ELR (cell line): ENCODE measurements at places on chromosomes 12 and 14.
A peak's percentile ranks its signal among the peaks of the same experiment; 100 is the strongest.

DNA sequence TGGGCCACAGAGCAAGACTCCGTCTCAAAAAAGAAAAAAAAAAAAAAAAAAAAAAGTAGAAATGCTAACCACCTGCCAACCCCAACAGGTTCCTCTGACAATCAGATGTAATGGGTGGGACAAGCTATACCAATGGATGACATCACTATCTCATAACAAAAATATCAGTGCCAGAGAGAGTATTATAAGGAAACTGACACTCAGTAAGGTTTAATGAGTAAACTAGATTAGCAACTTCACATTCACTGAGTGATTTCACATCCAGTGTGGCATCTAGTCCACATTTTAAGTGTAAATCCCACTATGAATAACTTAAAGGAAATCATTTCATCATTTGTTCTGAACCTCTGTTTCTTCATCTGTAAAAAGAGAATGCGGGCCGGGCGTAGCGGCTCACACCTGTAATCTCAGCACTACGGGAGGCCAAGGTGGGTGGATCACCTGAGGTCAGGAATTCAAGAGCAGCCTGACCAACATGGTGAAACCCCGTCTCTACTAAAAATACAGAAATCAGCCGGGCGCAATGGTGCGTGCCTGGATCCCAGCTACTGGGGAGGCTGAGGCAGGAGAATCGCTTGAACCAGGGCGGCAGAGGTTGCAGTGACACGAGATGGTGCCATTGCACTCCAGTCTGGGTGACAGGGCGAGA is 1.8 kb downstream of the SART3 start:
- DNase-seq = no peak

DNA sequence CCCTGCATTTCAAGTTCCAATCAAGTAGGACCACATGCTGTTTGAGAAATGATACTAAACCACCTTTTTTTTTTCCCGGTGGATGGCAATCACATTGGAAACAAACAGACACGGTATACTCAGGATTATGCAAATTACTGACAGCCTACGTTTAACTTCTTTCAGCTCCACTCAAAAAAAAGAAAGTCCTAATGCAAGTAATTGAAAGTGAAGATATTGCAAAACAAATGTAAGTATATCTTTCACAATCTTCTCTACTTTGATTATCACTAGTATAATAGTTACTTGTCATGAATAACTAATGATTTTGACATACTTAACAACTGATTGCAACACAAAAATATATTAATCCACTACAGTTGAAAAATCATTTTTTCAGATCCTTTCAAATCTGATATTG is 2.6 kb upstream of the OSBPL8 start:
- DNase-seq = no peak

GRCh38 chr12:112219195-112219594 is 93.8 kb downstream of the TRAFD1 start:
- peak; percentile 24 for DNase-seq

GRCh38 chr12:100576331-100577036 is 3.0 kb downstream of the GAS2L3 start:
- DNase-seq = peak; percentile 96

DNA sequence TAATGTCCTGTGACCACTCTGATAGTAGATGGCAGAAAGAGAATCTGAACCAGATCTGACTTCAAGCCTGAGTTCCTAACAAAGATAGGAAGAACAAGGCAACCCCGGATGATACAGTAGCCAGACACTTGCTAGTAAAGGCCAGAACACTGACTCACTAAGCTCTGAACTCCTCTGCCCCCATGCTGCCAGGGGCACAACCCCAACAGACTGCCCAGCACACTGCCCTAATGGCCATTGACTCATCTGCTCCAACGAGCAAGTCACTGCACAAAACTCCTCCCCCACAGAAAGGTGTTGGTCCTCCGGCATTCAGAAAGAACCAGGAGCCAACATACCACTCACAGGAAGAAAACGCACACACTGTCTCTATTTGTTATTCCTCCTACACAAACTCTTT is 179.6 kb upstream of the NUDT4 start:
- DNase-seq = peak; percentile 89

GRCh38 chr12:74539765-74540526 is 2.3 kb downstream of the ATXN7L3B start:
- DNase-seq = no peak

GRCh38 chr12:25937096-25937495 is 21.4 kb upstream of the RASSF8 start:
- DNase-seq = no peak

GRCh38 chr14:69644814-69645213 is 33.4 kb downstream of the SUSD6 start:
- DNase-seq = no peak

GRCh38 chr12:5000204-5000603 is 43.5 kb upstream of the KCNA5 start:
- peak; percentile 32 for DNase-seq

GRCh38 chr12:49388682-49389386 is 21.6 kb downstream of the SPATS2 start:
- DNase-seq = no peak

DNA sequence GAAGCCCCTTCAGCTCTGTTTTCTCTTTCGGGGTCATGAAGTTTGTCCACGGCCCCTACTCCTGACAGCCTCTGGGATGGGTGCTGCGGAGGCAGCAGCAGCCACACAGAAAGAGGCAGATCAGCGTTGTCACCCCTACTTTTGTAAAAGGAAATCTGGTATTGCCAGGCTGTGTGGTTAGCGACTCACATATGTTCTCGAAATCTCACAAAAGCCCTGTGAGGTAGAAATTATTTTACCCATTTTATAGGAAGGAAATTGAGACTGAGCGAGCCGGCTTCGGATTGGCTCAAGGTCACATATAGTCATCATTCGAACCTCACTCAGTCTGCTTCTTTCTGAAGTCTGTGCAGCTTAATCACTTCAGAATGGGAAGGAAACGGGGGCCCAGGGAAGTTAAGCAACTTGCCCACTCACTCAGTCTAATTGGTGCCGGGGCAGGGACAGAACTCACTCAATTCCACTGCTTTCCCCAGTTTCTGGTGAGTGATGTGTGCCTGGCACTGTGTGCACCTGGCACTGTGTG is 1.1 kb upstream of the CKAP4 start:
- DNase-seq = peak; percentile 81

- peak; percentile 25 for DNase-seq
Observed at GRCh38 chr12:68743356-68743755, 2.6 kb upstream of the SLC35E3 start.

GRCh38 chr14:33943096-33943883 is 7.6 kb downstream of the EGLN3 start:
- no peak for DNase-seq

DNA sequence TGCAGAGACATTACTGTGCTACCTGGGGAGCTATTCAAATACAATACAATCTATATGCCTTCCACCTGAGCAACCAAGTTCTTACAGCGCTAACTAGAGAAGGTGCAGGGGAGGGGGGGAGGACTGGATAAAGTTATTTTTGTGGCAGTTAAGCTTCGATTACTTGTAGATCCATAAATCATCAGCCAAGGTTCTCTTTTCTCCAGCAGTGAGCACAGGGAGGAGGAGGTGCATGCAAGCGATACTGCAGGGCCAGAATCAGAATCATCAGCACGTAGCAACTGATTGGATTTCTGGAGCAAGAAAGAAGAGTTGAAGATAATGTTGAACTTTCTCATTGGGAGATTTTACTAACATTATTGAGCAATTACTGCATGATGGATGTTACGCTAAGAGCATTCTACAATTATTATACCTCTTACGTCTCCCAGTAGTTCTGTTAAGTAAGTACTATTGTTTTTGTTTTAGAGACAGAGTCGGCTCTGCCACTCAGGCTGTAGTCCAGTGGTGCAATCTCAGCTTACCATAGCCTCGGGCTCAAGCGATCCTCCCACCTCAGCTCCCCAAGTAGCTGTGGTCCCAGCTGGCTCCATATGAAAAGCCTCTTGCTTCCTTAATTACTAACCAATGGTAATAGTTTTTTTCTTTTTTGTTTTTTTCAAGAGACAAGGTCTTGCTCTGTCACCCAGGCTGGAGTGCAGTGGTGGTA is 74.6 kb upstream of the EEA1 start:
- DNase-seq = no peak

- DNase-seq = peak; percentile 91
Observed at GRCh38 chr14:91237219-91237618, 7.3 kb downstream of the GPR68 start.

GRCh38 chr12:93318720-93319522 is 58.8 kb upstream of the NUDT4 start:
- DNase-seq = no peak

GRCh38 chr12:48340943-48341342 is 9.8 kb downstream of the ZNF641 start:
- no peak for DNase-seq

- DNase-seq = peak; percentile 83
Observed at GRCh38 chr12:100675432-100675831, 101.9 kb downstream of the GAS2L3 start.

- no peak for DNase-seq
Observed at GRCh38 chr14:78286210-78286609, 116.0 kb downstream of the NRXN3 start.

DNA sequence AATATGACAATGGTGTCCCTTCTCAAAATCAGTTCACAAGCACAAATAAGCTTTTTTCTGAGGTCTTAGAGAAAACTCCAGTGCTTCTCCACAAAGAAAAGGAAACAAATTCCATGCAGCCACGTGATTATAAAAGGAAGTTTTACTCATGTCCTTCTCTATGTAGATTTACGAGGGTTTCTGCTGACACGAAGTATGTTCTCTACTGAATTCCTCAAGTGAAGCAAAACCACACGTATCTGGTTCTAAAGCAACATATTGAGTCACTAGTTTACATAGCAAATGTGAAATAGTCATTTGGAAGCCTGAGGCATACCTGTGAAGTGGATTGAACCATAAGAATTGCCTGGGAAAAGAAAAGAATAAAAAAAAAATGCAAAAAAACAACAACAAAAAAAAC is 31.9 kb downstream of the BMP4 start:
- DNase-seq = peak; percentile 87

DNA sequence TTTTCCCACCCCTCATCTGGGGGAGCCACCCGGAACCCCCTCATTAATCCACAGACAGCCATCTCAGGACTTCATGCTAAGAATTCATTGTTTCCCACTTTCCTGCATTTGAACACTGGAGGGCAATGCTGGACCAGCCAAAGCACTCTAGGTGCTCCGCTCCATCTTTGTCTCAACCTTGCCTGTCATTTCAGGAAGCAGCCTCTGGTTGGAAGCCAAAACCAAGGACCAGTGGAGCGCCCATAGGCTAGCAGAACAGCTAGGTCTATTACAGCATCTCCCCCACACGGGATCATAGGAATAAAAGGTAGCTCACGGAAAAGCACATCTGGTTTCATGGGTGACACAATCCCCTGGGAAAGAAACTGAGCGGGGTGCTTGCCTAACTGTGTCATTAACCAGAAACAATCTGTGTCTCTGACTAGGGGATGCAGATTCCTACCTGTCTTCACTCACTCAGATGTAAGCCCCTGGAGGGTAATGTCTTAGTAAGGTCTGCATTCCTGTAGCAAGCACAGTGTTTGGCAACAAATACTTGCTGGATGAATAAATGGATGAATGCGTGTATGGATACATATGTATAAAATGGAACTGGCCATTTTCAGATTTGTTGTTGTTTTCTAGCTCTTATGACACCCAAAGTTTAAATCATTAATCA is 197.0 kb downstream of the DAD1 start:
- DNase-seq = peak; percentile 71

- no peak for DNase-seq
Observed at GRCh38 chr14:37045340-37046061, 126.9 kb downstream of the SLC25A21 start.

DNA sequence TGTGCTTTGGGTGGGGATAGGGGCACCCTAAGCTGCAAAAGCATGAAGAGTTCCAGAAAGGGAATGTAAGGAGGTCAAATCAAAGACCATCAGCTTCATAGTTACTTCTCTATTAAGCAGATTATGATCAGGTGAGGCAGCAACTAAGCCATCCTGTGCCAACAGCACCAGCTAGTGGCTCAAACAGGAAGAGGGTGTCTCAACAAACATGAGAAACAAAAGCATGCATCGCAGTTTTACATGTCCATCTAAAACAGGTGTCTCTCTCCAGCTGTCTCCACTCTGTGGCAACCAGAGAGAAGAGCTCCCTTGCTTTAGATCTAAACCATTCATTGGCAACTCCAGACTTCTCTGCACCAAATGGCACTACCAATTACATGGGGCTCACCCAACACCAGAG is 52.9 kb downstream of the ACTN1 start:
- peak; percentile 45 for DNase-seq

GRCh38 chr12:1213205-1213604 is 222.2 kb downstream of the ERC1 start:
- no peak for DNase-seq

DNA sequence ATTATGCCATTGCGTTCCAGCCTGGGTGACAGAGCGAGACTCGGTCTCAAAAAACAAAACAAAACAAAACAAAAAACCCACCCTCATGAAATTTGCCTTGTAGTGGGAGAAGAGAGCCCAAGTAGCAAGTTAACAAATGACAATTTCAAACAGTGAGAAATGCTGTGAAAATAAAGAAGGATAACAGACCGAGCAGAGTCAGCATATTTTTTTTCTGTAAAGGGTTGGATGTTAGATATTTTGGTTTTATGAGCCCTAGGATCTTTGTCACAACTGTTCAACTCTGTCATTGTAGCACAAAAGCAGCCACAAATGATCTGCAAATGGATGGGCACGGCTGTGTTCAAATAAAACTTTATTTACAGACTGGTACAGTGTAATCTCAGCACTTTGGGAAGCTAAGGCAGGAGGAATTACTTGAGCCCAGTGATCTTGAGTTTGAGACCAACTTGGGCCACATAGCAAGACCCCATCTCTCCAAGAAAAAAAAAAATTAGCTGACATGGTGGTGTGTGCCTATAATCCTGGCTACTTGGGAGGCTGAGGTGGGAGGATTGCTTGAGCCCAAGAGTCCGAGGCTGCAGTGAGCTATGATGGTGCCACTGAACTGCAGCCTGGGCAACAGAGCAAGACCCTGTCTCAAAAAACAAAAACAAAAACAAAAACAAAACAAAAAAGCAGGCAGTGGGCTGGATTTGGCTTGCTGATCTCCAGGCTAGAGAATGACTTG is 117.1 kb downstream of the PTPN11 start:
- no peak for DNase-seq

GRCh38 chr12:75917715-75918114 is 113.9 kb downstream of the PHLDA1 start:
- no peak for DNase-seq

- DNase-seq = no peak
Observed at GRCh38 chr12:62907561-62907960, 27.4 kb downstream of the PPM1H start.

DNA sequence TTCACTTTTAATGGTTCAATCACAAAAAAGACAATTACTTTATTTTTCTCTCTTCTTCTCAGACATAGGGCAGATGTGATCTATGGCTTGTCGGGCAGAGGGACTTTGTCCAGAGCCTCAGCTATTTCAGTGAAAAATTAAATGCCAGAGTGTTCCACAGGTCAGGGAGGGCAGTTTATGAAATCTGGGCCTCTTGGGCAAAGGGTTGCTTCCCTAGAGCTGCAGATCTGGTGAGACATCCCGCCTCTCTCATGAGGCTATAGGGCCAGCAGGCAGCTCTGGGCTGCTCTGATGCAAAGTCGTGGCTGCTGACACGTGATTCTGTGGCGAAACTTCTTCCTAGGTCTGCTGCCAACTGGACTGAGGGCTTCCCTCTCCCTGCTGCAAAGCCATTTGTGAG is 6.0 kb downstream of the CLMN start:
- DNase-seq = peak; percentile 40

- DNase-seq = peak; percentile 72
Observed at GRCh38 chr14:102508774-102509745, 516 bp downstream of the ANKRD9 start.

GRCh38 chr12:18899678-18900317 is 161.9 kb downstream of the CAPZA3 start:
- DNase-seq = no peak

GRCh38 chr14:92677087-92677668 is 71.2 kb downstream of the LGMN start:
- peak; percentile 27 for DNase-seq
